ENCODE measurements at places on chromosomes 6 and 20.
A peak's percentile ranks its signal among the peaks of the same experiment; 100 is the strongest.

DNA sequence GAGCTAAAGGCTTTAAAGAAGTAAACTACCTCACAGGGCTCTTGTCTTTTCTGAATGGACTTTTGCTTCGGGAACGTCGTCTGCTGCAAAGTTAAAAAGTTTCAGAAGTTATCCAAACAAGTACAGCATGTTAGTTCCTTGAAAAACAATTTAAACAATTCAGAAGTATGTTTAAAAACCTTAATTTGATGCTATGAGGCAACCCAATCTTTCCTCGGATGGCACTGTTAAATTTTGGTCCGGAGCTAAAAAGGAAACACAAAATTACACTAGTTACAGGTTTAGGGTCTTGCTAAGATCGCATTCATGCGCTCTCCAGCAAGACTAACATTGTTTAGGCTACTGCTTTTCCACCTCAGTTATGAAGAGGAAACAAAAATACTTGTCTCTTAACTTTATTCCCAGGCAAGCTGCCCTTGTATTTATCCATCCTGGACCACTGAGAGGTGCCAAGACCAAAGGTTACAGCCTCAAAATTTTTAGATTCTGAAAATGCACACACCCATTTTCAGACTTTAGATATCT lies 12.7 kb downstream of the RBM39 start:
- DNase-seq = no peak

GRCh38 chr6:158596861-158597260 lies 37.0 kb downstream of the TMEM181 start:
- DNase-seq = no peak

GRCh38 chr20:5469111-5469510 lies 152.4 kb upstream of the PROKR2 start:
- DNase-seq = no peak

DNA sequence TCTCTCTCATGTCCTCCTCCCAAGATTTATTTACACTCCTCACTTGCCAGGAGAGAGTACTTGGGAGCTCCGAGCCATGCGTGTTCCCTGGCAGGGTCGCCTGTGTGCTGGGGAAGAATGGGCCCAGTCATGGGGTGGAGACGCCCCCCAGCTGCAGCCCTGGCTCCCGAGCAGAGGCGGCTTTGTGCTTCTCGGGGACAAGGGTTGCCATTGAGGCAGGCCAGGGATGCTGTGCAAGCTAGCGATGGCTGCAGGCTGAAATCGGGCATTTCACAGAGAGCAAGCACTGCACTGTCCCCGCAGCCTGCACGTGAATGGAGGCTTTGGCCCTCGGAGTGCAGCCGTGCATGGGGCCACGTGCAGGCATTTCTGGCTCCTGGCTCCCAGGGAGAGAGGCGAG lies 23.8 kb downstream of the PHACTR3 start:
- DNase-seq = no peak

DNA sequence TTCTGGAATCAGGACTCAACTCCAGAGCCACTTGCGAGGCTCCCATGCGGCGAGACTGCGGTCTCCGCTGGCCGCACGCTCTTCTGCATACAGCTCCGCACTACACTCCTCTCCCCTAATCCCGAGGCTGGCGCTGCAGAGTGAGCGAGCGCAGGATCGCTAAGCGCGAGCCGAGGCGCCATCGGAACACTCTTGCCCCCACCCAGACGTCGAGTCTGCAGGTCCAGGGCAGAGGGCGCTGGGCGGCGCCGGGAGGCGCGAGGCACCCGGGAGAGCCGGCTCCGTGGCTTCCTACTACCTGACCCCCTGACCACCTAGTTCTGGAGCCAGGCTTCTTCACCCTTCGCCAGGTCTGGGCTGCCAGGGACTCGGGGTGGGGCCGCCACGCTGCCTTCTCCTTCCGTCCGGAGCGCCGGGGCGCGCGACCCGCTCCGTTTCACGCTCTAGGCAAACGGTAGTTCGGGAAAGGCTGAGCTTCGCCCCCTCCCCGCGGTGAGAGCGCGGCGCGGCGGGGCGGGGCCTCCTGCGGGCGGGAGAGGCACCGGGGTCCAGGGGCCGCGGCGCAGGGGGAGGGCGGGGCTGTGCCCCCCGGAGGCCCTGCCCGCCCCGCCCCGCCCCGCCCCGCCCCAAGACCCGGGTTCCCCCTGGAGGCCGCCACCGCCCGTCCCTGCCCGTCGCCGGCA lies 5.4 kb upstream of the TUBB2A start:
- peak; percentile 89 for DNase-seq

DNA sequence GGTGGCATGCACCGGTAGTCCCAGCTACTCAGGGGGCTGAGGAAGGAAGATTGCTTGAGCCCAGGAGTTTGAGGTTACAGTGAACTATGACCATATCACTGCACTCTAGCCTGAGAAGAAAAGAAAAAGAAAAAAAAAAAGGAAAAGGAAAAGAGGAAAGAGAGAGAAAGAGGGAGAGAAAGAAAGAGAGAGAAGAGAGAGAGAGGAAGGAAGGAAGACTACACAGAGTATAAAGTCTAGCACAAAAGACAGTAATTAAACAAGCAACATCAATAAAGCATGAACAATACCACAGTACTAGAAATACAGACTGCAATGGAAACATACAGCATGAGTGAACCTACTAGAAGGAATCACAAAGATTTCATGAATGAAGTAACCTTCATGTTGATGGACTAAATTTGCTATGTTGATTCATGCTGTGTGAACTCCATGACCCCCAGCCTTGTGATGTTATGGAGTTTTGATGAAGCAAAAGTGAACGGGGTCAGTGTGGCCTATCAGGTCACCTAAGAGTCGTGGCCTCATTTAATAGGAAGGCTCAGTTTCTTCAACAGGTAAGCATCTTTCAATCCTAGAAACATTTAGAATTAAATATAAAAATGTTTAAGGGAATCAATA lies 57.6 kb downstream of the NUDT3 start:
- DNase-seq = no peak

All from GM10248 (cell line).